ENCODE measurements at places on chromosomes 4 and X.

GRCh38 chrX:2243913-2244460 lies 256.8 kb downstream of the DHRSX start:
- DNase-seq, result no peak

DNA sequence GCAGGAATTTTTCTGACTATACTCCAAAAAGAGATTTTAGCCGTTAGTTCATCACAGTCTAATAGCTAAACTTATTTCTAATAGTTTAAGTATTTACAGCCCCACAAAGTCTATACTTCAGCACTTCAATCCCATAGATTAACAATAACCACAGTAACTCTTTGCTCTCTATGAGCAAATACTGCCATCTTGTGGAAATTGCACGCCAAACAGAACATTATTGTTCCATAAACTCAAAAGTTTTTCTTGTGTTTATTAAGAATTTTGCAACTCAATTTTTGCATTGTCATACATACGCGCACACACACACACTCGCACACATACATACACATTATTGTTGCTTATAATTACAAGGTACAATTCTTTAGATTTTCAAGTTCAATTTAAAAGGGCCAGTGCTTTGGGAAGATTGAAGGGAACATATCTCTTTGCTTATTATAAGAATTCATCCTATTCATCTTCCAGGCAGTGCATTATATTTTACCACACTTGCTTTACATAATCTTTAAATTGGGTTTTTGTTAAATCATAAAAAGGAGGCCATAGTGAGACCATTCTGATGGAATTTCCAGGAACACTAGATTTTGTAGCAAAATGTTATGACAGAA lies 63.8 kb upstream of the ATOH1 start:
- no peak for DNase-seq

DNA sequence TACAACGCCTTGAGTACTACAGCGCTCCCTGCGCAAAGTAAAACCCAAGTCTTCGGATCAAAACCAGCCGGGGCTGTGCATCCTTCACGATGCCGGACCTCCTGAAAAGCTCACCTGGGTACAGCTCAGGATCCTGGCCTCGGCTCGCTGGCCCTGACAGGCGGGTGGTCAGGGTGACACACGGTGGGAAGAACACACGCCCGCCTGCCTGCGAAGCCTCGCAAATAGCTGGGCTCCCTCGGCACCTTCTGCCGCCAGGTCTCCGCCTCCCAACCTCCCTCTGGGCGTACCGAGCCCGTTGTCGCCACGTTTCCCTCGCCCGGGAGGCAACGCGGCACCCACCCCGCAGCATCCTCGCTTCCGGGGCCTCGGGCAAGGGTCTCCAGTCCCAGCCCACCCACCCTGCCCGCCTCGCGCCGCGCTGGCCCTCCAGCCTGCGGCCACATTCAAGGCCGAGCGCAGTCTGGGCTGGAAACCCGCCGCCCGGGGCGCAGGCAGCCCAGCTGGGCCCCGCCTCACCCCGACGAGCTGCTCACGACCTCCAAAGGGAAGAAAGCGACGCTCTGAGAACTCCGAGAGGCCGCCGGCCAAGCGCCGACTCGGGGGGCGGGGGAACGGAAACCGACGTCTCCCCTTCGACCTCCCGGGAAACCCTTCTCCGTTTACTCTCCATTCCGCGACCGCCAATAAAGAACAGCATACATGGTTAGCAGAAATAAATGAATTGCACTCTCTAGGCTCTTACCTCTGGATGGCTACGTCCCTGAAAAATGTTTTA lies 511 bp downstream of the PPM1K start:
- DNase-seq, result peak; percentile 78

DNA sequence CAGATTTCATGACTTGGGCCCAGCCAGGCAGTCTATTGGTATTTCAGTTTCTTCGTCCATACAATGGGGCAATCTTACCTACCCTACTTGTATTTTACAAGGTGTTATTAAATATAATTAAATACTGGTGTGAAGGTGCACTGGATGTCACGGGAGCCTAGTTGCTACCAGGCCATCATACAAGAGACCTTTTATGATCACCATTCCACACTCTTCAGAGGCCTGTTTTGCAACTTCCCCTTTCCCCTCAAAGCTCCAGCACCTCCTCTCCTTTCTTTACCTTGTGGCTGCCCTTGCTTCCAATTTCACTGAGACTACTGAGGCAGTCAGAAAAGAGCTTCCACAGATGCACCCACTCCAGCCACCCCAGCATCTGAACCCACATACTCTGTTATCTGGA lies 93.8 kb upstream of the HELT start:
- no peak for DNase-seq

GRCh38 chrX:25105221-25105620 lies 89.5 kb upstream of the ARX start:
- DNase-seq, result no peak

DNA sequence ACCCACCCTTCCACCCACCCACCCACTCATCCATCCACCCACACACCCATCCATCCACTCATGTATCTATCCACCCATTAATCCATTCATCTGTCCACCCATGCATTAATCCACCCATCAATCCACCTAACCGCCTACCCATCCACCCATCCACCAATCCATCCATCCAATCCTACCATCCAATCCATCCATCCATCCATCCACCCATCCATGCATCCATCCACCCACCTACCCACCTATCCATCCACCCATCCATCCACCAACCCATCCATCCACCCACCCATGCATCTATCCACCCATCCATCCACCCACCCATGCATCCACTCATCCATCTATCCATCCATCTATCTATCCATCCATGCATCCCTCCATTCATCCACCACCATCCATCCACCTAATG lies 34.8 kb upstream of the AFAP1 start:
- DNase-seq, result no peak

GRCh38 chr4:92305148-92305877 lies 1.5 kb downstream of the GRID2 start:
- DNase-seq, result no peak

- no peak for DNase-seq
Measured at GRCh38 chr4:159444678-159445077, 341.8 kb downstream of the RAPGEF2 start.

- DNase-seq, result no peak
Measured at GRCh38 chrX:73448379-73448778, 1.5 kb downstream of the CDX4 start.

DNA sequence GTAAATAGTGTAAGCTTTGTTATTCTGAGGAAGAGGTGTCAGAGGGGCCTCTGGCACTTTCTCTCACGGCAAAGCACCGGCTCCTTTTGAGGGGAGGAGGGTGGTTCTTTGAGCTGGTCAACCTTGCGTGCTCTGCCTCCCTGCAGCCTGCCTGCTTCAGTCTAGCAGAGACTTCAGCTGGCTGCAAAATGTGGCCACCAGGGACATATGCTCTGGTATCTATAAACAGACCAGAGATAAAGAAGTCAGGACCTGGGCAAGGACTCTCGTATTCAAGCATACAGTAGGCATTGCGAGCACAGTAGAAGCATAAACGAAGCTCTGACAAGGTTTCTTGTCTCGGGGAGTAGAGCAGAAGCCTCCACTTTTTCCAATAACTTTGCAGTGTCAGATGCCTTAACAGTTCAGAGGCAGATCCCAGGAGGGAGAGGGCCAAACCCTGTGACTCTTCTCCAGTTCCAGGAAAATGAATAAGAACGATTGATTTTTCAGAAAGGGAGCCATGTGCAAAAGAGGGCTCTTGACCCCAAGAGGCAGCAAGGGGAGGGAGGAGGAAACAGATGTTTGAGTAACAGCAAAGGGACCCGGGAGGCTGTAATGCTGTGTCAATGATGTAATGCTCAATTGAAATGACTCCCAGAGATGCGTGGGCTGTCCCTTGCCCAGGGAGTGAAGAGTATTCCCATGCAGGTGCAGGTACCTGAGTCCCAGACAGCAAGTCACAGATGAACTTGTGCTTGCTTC lies 57.9 kb upstream of the TEX13D start:
- no peak for DNase-seq

DNA sequence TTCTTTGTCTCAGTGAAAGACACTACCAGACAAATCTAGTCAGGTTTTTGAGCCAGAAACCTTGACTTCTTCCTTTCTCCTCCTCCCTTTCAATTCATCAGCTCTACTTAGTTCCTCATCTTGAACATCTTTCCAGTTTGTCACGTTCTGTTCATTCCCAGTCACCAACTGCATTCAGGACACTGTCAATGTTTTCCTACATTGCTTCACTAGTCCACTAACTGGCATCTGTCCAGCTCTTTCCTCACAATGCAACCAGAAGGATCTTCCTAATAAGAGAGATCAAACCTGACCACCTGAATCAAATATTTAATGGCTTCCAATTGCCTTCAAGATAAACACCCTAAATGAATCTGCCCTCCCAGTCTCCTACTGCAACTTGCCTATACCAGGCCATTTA lies 52.5 kb downstream of the SYNPO2 start:
- no peak for DNase-seq

DNA sequence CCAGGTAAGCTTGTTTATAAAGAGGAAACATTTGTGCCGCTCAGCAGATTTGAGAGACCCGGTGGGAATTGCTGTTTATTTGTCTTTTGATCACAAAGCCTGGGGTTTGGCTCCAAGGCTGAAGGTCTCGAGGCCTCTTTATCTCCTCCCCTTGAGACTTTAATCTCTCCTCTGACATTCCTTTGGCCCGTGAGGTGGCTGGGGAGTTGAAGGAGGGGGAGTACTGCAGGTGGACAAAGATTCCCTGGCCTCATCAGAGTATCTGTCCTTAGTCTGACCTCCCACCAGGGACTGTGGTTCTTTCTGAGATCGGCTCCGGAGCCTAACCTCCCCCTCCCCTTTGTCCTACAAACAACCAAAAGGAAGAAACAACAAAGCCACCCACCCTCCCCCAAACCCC lies 216.5 kb downstream of the MID1IP1 start:
- no peak for DNase-seq

DNA sequence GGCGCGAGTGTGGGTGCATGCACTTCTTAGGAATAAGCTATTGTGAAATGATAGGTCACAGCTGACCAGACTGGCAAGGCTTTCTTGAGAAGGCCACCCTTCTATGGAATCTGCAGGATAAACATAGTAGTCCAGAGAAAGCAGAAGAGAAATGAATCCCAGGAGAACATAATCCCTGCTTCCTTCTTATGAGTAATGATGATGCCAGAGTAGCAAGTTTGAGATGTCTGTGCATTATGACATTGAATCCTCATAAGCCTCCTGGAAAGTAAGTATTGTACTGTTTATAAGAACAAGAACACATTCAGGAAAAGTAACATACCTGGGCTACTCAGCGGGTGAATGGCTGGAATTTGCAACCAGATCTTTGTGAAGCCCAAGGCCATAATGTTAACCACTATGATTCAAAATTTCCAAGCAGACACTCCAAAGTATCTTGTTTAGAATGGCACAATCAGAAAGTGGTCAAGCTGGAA lies 272.1 kb upstream of the HS3ST1 start:
- DNase-seq, result no peak

GRCh38 chrX:567891-568290 lies 62.7 kb upstream of the SHOX start:
- no peak for DNase-seq

- no peak for DNase-seq
Measured at GRCh38 chr4:13182133-13182532, 302.0 kb downstream of the RAB28 start.

- DNase-seq, result no peak
Measured at GRCh38 chr4:146347822-146348221, 133.5 kb downstream of the REELD1 start.

- peak; percentile 56 for DNase-seq
Measured at GRCh38 chrX:133921764-133922389, 63.5 kb downstream of the GPC3 start.

GRCh38 chrX:120753413-120754251 lies 122.0 kb downstream of the CT47B1 start:
- DNase-seq, result peak; percentile 39

DNA sequence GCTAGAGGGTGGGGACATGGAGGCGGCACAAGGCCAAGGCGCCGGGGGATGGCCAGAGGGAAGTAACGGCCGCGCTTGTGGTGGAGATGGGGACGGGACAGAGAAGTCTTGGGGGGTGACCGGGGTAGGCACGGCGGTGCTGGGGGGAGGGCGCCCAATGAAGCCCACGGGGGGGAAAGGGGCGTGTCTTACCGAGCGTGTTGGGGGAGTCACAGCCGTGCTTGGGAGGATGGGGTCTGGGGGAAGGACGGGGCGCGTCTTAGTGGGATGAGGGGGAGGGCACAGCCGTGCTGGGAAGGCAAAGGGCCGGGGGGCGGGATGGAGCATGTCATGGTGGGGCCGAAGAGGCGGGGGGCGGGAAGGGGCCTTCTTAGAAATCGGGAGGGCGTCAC lies 952 bp downstream of the ARSD start:
- DNase-seq, result no peak

- DNase-seq, result no peak
Measured at GRCh38 chrX:10759141-10759799, 138.9 kb upstream of the MID1 start.

DNA sequence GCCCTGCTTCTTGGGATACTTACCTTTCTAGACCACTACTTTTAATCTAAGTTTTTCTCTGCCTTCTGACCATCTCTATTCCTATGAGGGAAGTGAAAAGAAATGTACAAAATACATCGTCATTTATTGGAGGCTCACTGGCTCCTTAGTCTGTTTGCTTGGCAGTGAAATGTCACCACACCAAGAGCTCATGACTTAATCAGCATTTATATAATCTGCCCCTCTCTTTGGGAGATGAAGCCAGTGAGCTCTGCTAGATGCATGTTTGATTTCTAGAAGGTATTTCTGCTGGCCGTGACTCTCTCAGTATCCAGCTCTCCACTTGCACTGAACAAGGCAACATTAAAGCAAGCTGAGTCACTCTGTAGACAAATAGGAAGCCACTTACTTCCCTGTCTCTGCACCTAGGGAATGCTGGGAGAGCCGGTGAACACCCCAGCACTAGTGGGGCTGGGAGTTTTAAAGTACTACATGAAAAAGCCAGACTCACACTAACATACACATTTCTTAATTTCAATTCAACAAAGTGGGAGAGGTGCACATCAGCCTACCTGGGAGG lies 79.1 kb downstream of the MID1IP1 start:
- DNase-seq, result no peak

- DNase-seq, result no peak
Measured at GRCh38 chr4:11271263-11271662, 157.4 kb downstream of the HS3ST1 start.

GRCh38 chrX:120302434-120302833 lies 8.8 kb downstream of the TMEM255A start:
- DNase-seq, result no peak

DNA sequence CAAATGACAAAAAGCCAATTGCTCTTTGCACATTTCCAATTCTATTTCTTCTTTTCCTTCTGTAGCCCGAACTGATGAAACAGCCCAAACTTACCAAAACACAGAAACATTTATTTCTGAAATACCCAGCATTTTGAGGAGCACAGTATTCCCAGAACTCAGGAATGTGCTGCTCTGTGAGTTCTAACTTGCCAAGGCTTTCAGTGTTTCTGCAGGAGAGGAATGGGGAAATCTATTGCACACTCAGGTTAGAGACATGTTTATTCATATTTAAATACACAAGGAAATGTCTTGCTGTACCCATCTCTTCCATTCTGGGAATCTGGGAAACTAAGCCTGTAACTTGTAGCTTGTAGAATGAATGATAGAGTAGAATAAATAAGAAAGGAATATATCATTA lies 10.7 kb downstream of the TMPRSS11D start:
- DNase-seq, result no peak

Data from activated T-cell treated with anti-CD3 and anti-CD28 coated beads, Interleukin-2, amount 50 U/mL, for 24 hours (primary cell).